ENCODE measurements at places on chromosomes 13 and 19.

- peak; percentile 91 for DNase-seq
These were observed 4.4 kb downstream of the FUZ start for GRCh38 chr19:49808711-49809159.

DNA sequence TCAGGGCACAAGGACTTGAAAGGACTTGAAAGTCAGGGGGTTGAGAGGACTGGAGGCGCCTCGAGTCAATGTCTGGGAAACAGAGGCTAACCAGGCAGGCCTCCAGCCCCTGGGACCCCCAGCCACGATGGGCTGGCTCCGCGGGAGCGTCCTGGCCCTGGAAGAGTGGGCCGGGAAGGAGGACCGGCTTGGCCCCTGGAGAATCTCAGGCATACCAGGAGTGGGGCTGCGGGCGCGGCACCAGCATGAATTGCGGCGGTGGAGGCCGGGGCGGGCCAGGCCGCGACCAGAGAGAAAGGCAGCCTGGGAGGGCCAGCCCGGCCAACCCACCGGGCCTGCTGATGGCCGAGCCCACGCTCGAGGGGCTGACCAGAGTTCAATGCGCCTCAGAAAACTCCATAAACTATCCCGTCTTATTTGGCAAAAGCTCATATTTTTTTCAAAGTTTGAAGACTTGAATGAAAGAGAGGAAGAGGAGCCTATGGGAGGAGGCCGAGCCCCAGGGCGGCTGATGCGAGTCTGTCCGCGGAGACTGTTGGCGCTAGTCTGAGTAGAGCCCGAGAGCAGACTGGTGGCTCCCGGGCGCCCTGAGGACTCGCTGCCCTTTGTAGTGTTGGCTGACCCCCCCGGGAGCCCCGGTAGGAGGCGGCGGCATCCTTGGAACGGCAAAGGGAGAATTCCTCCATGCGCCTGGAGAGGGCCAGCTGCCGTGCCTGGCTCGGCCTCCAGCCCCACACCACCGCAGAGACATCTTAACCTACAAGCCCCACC is 68.0 kb downstream of the MLLT1 start:
- DNase-seq, result no peak

DNA sequence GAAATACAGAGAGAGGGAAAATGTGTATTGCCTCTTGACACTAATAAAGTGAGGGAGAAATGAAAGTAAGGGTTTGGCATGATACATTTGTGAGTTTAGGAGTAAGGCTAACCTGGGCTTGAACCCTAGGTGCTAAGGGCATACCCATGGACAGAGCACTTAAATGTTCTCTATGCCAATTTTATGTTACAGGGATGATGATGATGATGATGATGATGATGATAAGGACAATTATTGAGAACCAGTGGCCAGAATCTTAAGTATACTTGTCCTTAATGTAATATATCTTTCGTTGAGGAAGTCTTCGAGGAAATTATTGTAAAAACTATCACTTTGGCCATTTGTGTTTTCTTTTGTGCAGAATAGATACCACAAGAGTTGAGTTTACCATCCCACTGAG is 33.2 kb downstream of the DPY19L3 start:
- DNase-seq, result no peak

GRCh38 chr13:98098516-98098915 is 44.4 kb upstream of the FARP1 start:
- no peak for DNase-seq

- no peak for DNase-seq
These were observed 571 bp upstream of the DHRS12 start for GRCh38 chr13:51804295-51805172.

- DNase-seq, result no peak
These were observed 110.3 kb upstream of the DIAPH3 start for GRCh38 chr13:60273971-60274527.

GRCh38 chr19:41932259-41932719 is 4.0 kb upstream of the ERFL start:
- DNase-seq, result no peak

DNA sequence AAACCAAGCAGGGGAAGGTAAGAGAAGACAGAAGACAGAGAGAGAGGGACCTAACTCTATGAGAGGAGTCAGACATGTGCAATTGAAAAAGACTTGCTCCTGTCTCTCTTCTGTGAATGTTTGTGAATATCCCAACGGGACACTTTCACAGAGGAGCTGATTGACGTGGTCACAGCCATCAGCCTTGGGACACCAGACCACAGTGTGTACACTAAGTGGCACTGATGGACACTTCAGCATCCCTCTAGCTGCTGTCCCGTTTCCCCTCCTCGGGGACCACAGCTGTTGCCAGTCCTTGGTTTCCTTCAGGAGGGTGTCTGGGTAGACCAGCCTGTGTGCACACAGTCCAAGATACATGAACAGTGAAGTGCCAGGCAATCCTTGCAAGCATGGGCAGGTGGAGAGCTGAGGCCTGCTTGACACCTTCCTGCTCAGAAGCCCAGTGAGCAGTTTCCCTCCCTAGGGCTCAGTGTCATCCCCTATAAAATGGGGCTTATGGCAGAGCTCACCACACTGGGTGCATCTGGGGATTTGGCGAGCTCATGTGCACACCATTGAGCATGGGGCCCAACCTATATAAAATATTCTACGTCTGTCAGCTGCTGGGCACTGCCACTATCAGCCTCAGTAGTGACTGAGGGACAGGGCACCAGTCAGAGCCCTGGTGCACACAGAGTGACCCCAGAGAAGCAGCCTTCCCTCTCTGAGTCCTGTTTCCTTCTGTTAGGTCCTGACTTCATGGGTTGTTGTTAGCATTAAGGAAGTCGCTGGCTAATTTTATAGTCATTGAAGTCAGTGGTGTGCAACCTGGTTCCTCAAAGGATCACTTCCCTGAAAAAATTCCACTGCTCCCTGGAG is 4.3 kb upstream of the USF2 start:
- no peak for DNase-seq

GRCh38 chr19:7788178-7788932 is 25.3 kb downstream of the CLEC4M start:
- no peak for DNase-seq

- DNase-seq, result no peak
These were observed 76.2 kb upstream of the TNFSF11 start for GRCh38 chr13:42497798-42498197.

DNA sequence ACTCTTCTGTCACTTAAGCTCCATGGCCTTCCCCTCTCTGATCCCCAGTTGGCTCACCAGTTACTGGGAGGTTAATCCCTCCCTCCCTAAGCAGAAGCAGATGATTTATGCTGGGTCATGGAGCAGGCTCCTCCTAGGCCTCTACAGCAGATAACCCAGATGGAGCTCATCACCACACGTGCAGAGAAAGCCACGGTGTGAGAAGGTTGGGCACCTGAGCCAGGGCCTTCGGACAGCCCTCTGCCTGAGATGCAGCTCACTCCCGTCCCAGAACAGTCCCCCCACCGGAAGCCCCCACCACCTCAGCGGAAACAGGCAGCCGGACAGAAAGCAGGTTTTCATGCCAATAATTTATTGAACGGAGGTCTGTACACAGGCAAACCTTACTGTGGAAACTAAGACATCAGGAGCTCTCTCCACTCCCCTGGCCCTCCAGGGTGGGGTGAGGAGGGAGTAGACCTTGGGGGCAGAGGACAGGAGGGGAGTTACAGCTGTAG is 9.8 kb downstream of the ZNF526 start:
- DNase-seq, result peak; percentile 90

DNA sequence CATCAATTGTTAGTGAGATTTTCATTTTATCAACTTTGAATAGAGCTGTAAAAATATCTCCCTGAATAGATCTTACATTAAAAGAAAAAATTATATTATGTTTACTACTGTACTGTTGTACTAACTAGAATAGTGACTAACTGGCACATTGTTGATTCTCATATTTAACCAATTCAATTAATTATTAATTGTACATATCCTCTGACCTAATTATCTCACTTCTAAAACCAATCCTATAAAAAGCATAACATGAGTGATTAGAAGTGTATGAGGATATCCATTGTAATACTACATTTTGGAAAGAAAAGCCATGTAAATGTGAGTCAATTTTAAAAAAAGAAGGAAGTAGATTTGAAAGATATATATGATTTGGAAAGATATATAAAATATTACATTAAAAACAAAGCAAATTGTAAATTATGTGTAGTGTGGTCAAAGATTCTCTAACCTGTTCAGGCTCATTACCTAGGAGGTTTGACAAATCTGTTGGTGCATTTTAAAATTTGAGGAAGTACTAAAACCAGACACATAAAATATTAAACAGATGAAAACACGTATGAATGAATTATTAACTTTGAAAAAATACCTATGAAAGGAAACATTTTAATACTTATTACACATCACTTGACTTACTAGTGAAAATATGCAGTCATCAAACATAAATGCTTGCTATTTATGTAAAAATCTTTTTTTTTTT is 829.8 kb upstream of the SLC10A2 start:
- no peak for DNase-seq

DNA sequence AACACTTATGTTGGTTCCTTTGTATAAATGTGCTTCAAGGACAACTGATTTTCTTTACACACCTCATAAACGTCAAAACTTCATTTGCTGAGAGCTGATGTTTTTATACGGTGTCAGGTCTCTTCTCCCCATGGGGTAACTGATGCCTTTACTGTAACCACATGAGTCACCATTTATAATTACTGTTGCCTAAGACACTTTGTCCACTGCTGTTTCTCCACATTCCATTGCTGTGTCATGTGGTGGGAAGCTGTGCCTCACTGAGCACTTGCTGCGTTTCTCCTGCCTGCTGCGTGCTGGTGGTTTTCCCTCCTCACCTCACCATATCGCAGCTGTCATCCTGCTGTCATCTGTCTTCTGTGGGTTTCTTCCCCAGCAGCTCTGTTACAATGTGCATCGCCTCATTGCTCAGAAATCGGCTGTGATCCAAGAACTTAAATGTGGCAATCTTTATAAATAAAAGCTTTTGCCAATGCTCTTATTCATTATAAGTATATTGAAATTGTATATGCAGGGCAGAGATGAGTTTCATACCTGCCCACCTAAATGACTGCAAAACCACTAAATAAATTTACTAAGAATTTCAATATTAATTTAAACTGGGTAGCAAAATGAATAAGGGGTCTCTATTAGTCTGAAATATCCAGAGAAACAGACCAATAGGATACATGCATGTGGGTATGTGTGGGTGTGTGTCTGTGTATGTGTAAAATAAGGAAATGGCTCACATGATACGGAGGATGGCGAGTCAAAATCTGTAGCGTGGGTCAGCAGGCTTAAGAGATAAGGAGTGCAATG is 547.0 kb upstream of the SLITRK5 start:
- no peak for DNase-seq

GRCh38 chr13:109000207-109000606 is 370.8 kb downstream of the MYO16 start:
- DNase-seq, result no peak

GRCh38 chr13:53060840-53061490 is 32.4 kb downstream of the OLFM4 start:
- no peak for DNase-seq

Measured in hematopoietic multipotent progenitor cell treated with erythropoietin and hydrocortisone succinate and interleukin-3 and kit ligand, for 17 days (in vitro differentiated cells).